ENCODE measurements at places on chromosomes 12 and 14.

GRCh38 chr12:91885851-91886731 is 259.6 kb downstream of the BTG1 start:
- no peak for DNase-seq

DNA sequence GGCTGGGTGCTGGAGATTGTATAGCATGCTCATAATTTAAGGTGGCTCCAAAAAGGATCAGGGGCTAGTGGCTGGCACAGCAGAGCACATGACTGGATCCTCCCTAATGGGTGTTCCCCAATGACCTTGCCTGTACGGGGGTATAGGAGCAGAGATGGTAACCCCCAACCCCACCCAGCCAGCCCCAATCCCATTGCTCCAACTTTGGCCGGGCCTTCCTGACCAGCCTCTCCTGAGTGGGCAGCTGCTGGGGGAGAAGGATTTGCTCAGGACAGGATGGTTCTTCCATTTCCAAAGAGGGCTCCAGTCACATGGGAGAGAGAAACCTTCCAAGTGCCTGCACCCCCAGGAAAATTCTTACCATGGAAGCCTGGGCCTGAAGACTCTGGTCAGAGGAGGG is 15.3 kb upstream of the NR4A1 start:
- no peak for DNase-seq

DNA sequence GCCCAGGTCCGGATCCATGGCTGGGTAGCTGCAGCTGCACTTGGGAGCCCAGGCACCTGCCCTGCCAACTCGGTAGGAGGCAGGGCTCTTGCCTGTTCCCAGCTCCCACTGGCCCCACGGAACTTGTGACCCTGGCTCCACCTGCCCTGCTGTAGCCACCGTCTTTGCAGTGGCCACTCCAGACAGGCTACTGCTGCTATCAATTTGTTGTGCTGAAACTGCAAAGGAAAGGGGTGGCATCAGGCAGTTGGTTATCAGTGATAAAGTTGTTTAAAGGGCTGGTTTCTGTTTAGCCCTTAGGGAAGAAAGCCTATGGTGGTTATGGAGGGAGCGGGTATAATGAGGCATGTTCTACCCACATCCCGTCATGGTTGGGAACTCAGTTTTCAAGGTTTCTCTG is 32.1 kb upstream of the ARID2 start:
- DNase-seq = no peak

- DNase-seq = no peak
These were observed 53.5 kb downstream of the SUDS3 start for GRCh38 chr12:118429688-118430383.

DNA sequence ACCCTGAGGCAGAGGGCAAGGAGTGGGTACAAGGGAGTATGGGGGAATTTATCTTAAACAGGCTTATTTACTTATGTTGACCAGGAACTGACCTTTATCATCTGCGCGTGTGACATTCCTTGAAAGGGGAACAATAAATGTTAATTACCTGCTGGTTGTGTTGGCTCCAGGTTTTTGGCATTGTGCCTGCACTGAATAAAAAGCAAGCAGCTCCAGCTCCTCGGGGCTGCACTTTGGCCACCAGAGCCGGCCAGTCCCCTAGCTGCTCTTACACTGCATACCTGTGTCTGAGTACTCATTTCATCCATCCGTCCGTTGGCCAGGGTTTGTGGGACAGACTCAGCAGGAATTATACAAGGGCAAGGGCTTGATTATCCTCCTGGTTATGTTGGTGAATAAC is 68.8 kb upstream of the GTF2A1 start:
- DNase-seq = no peak

All from GM06990 (cell line).